ENCODE measurements at places on chromosomes 3 and 15. TPM values are rescaled to one million over a fixed set of nuclear protein-coding genes. Genes with fewer than 3 reads are reported as not detected.

DNA sequence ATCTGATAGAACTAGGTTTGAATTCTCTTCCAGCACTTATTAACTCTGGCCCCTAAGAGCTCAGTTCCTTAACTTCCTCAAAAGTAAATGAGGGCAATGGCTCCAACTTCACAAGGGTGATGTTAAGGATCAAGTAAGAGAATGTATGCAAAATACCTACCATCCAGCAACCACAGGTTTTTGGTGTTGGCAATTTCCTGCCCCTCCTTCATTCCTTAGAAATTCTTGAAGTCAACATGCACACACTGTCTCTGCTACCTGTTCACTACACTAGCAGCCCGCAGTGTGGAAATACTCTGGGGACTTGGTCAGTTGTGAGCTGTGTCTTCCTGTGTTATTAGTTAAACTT, 5.0 kb downstream of the ZBED2 start:
- DNase-seq = no peak

Gene RNF123
- total RNA-seq = 22.1 TPM

GRCh38 chr15:95624616-95625361, 705.7 kb upstream of the NR2F2 start:
- no peak for DNase-seq

DNA sequence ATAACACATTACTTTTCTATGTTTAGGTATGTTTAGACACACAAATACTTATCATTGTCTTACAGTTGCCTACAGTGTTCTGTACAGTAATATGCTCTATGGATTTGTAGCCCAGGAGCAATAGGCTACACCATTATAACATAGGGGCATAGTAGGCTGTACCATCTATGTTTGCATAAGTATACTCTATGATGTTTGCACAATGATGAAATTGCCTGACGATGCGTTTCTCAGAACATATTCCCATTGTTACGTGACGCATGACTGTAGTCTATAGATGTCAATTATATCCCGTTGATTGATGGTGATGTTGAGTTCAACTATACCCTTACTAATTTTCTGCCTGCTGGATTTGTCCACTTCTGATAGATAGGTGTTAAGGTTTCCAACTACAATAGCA, 139.4 kb upstream of the PFN2 start:
- no peak for DNase-seq

- DNase-seq = no peak
These were observed 45.7 kb downstream of the CHSY1 start for GRCh38 chr15:101206176-101206591.

DNA sequence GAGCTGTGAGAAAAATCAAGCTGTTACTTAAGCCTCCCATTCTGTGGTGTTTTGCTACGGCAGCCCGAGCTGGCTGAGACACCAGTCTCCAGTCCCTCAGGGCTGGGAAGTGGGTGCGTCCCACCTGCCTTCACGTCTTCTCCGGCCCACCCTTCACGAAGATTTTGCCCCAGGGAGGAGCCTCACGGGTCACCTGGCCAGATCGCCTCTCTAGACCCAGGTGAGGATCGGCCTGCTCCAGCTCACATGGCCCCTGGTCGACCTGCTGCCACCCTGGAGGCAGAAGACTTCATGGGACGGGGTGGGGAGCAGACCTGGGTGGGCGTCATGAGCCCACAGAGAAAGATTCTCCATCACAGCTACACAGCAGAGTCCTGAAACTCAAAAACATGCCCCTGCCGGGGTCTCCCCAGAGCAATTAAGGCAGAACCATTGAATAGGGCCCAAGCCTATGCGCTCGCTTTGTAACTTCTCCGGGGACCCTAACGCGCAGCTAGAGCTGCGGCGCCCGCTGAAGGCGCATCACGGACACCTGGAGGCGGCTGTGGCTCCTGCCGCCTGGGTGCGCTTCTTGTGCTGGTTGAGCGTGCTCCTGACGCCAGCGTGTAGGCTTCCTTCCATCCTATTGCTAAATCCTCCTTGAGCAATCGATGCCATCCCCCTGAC, 92.6 kb upstream of the ALDH1A3 start:
- DNase-seq = peak; percentile 33

Gene SPATA12
- total RNA-seq = not detected
